SK-MEL-5 (cell line): ENCODE measurements at places on chromosomes 1 and 21. TPM values are rescaled to one million over a fixed set of nuclear protein-coding genes. Genes with fewer than 3 reads are reported as not detected.
A peak's percentile ranks its signal among the peaks of the same experiment; 100 is the strongest.

GRCh38 chr1:86687595-86687994, 16.8 kb upstream of the SH3GLB1 start:
- DNase-seq, result peak; percentile 34

Gene NUF2
- 28.7 and 30.1 TPM in 2 replicates for total RNA-seq

- DNase-seq, result peak; percentile 69
Observed at GRCh38 chr21:14259747-14260146, 43.8 kb downstream of the RBM11 start.

DNA sequence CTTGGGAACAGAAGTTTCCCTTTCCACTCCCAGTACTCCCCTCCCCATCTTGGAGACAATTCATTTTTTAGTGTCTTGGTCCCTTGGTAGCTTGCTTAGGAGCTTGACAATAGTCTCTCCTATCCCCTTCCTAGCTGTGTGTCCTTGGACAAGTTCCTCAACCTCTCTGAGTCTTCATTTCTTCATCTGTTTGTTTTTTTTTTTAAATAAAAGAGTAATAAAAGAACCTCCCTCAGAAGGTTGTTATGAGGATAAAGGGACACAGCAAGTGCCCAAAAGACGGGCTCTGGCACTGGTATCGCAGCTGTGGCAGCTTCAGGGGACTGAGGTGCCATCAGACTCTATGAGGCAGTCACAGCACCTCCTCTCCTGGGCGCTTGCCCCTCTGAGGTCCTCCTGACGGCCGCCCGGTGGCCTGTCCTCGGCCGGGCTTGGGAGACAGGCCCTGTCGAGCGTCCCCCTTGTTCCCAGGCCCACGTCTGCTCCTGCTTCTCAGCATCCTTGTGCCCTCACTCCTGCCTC, 689.2 kb downstream of the MATN1 start:
- no peak for DNase-seq

- peak; percentile 73 for DNase-seq
Observed at GRCh38 chr21:39125752-39126485, 57.3 kb downstream of the PSMG1 start.

Gene PPP2R5A
- 55.8 and 60.0 TPM in 2 replicates for total RNA-seq

Gene ADORA3
- total RNA-seq, result not detected in 2 replicates

DNA sequence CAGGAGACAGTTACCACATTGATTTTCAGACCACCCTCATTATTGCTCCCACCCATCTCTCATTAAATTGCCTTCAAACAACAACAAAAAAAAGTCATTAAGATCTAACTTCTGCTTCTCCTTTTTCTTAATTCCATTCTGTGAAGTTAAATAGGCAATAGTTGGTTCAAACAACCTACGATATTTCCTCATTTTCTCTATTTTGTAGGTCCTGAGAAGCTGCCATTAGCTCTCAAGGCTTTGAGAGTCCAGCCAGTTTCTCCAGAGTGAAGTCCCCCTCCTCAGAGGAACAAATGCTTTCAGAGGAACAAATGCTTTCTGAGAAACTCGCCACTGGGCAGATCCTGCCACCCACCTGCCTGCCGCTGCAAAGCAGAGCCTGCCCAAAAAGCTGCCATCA, 125.6 kb downstream of the ETS2 start:
- DNase-seq, result no peak

GRCh38 chr1:156177919-156178654, 15.8 kb upstream of the SLC25A44 start:
- no peak for DNase-seq

DNA sequence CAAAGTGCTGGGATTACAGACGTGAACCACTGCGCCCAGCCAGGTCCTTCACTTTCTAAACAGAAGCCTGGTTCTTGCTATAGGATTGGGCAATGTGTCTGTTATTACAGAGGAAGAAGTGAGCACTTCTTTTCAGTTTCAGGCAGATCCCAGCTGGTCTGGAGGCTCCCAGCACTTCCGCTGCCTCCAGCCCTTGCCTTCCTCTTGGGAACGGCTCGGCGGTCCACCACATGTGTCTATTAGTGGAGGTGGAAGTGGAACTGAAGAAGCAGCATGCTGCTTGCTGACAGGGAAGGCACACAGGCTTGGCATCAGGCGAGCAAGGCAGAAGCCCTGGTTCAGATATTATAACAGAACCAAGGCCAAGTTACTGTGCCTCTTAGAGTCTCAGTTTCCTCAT, 17.0 kb downstream of the MKNK1 start:
- DNase-seq, result no peak

Gene CLCA1
- not detected in 2 replicates for total RNA-seq

DNA sequence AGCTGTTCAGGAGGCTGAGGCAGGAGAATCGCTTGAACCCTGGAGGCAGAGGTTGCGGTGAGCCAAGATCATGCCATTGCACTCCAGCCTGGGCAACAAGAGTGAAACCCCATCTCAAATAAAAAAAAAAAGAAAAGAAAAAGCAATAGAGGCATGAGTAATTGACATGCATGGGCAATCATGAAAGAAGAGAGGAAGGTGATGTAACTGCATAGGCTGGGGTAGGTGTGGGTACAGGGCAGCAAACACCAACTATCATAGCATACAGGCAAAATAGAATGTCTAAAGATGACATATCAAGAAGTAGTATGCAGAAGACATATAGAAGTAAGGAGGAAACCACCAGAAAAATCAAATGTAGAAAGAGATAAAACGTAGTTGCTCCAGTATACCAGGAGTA, 19.0 kb upstream of the MGST3 start:
- DNase-seq, result no peak

DNA sequence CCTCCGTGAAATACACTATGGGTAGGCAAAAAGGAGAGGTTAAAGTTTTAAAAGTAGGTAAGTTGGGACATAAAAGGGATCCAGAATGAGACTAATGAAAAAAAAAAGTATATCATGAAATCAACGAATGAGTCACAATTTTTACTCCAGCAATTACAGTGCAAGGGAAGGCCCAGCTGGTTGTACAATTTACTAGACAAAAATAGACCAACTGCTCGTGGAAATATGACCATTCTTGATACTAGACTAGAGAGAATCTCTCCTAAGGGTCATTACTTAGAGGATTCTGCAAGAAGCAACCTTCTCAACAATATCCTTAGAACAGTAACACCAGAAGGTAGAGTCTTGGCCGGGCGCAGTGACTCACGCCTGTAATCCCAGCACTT, 55.1 kb upstream of the EFHD2 start:
- DNase-seq, result no peak

DNA sequence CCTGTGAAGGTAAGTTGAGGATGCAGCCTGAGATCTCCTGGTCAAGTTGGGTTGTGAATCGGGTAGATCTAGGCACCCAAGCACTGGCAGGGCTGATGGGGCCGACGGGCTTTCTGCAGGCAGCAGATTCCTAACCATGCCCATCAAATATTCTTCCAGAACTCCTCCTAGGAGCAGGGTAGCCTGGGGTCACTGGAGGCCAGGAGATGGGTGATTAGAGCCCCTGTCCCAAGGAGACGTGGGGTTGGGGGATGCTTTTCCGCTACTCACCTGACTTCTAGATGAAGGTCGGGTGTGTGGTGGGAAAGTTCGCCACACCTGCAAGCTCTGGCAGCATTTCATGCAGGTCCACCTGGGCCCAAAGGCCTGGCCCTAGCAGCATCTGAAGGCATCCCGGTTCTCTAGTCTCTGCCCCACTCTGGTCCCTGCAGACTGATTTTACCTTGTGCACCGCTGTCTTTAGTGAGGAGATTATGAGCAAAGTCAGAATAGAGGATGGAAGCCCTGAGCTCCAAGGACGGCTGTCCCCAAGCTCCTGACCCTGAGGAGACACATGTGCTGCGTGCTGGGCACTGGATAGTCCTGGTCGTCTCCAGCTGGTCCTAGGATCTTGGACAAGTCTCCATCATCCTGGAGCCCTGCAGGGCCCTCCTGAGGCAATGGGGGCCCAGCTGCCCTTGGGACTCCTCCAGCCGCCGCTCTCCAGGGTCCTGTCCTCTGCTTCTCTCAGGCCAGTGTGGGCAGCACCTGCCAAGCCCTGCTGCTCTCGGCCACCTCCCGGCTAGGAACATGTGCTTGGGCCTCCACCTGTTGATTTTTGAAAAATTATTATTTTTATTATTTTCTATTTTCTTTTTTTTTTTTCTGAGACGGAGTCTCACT, 21.8 kb upstream of the C2CD2 start:
- no peak for DNase-seq

Gene CCDC30
- total RNA-seq, result 1.5 TPM in 2 replicates

Gene MYBPH
- not detected in 2 replicates for total RNA-seq

Gene TNFRSF1B
- total RNA-seq, result 4.4 and 5.0 TPM in 2 replicates

Gene RGSL1
- not detected in 2 replicates for total RNA-seq

DNA sequence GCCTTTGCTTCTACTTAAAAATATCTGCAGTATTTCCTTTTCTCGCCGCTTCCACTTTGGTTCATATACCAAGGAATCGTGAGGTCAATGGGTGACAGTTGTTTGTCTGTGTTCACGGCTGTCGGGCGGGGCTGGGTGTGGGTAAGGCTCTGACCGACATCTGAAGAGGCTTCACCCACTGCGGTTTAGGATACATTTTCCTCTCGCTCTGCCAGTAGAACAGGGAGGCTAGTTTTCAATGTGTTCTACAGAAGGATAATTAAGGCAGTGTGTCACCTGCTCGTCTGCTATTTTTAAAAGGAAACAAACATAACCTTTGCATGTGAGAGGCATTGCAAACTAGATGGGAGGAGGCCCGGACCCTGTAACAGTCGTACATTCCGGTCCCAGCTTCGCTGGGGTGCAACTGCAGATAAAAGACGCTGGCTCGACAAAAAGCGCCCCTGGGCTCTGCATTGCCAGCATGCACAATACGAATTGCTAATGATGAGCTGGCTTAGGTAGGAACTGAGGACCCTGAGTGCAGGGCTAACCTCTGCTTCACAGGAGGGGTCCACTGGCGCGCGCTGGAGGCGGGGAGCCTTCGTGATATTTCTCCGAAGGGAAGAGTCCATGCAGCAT, 8.5 kb upstream of the ERG start:
- DNase-seq, result no peak

DNA sequence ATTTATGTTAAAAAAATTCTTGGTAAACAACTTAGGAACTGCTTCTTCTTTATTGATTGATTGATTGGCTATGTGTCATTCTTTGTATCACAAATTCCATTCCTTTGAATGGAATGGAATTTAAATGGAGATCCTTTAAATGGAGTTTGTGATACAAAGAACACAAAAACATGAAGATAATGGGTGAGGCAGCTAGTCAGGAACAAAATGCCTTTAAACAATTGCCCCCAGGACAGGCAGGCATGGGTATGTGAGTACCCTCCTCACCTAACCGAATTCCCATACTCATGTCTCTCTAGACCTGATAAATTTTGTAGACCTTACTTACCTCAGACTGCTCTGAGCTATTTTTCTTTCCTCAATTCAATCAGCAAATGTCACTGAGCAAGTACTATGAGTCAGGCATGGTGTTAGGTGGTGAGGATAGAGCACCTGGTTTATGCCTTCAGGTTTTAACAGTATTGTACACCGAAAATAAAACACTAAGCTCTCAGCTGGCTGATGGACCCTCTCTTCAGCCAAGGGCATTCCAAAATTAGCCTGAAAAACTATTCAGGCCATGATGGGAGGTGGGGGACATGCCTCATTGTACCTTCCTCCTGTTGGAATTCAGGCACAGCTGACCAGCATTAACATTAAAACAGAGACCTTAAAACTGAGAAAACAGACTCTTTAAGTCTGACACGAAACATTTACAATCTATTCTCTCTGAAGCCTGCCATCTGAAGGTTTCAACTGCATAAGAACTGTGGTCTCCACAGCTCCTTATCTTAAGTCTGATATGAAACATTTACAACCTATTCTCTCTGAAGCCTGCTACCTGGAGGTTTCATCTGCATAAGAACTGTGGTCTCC, 58.9 kb downstream of the OLFML3 start:
- DNase-seq, result no peak

Gene PGLYRP4
- total RNA-seq, result not detected in 2 replicates

DNA sequence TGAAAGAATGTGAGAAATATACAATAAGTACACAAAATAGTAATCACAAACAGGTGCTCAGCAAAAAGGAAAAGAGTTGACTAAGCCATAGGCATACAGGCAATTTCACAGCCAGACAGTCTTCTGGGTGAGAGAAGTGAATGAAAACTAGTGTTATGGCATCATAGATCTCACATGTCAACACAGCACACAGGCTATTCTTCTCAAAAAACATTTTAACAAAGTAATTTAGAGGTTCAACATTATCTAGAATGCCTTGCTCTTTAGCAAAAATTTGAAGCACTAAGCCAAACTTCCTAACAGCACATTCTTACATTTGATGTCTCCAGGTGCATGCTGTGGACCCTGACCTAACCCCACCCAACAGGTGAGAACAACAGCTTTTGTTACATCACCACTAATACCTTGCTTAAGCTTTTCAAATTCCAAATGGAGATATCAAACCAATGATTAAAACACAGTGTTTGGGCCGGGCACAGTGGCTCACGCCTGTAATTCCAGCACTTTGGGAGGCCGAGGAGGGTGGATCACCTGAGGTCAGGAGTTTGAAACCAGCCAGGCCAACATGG, 30.5 kb downstream of the OTUD7B start:
- DNase-seq, result no peak

- DNase-seq, result no peak
Observed at GRCh38 chr1:243831463-243831862, 18.6 kb downstream of the AKT3 start.

- no peak for DNase-seq
Observed at GRCh38 chr21:37047079-37047478, 25.8 kb downstream of the PIGP start.

GRCh38 chr1:107187399-107187798, 46.6 kb downstream of the NTNG1 start:
- DNase-seq, result no peak

DNA sequence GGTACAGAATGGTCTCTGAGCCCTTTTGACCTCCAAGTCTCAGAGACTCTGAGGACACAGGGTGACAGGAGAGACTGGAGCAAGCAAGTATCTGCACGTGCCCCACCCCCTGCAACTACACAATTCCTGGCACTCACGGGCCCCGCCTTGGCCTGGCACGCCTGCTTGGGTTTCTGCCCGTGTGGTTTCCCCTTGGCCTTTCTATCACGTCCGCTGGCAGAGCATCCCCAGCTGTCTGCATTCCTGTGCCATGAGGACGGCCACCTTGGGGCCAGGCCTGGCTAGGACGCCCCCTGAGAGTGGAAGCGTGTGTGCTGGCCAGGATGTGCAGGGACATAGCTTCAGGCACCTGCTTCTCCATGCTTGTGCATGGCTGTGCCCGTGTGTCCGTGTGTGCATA, 14.3 kb upstream of the EDN2 start:
- no peak for DNase-seq

DNA sequence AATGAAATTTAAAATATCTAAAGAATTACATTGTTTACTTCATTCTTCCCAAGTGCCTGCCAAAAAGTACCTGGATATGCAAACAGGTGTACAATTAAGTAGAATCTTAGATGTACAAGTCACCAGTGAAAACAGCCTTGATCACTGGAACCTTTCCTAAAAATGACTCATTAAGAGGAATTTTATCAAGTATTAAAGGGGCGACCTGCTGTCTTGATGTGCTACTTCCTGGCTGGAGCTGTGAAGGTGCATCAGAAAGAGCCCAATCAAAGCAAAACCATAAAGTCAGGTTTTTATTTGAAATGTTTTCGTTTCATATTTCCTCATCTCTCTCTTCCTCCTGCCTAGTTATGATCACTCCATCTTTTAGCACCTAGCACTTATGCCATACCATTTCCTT, 33.4 kb downstream of the IFI44 start:
- DNase-seq, result no peak

- DNase-seq, result no peak
Observed at GRCh38 chr1:184650177-184650866, 104.3 kb downstream of the EDEM3 start.

Gene ACADM
- total RNA-seq, result 65.8 and 74.9 TPM in 2 replicates

Gene TEX38
- not detected in 2 replicates for total RNA-seq
